ENCODE measurements at places on chromosomes 2 and 18.

- no peak for DNase-seq
Observed at GRCh38 chr2:173086518-173087213, 11.0 kb downstream of the MAP3K20 start.

- DNase-seq, result no peak
Observed at GRCh38 chr18:22159014-22159413, 10.4 kb upstream of the GATA6 start.

DNA sequence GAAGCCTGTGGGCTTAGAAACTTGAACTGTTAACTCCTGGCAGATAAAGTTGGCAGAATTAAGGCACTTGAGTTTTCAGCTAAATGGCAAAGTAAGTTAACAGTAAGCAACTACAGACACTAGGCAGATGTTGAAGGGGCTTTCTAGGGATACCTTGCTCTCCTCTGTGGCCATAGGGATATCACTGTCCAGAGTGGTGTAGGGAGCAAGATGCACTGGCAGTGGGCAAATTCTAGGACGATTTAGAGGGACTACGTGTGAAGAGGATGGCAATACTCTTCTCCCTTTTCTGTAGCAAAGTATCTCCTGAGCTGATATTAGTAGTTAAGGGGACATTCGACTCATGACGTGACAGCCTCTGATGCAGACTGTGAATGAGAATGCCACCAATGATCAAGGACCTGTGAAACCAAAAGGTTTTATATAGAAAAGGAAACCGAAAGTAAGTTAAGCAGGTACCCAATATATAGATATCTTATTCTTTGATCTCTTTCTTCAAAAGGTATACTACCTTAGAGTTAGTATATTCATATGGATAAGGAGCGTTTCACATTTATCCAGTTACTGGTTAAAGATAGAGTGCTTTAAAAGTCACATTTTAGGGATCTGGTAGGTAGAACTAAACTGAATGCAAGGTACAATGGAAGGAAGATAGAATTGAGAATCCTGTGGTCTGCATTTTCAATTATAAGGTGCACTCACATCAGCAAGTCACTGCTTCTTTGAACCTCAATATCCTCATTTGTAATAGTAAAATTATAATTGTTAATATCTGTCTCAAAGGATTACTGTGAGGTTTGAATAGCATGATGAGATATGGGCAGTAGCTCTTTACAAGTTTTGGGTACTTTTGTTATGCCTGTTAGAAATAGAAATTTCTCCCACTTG is 106.4 kb downstream of the KCNH7 start:
- DNase-seq, result no peak

GRCh38 chr2:84395820-84396219 is 63.3 kb downstream of the SUCLG1 start:
- DNase-seq, result no peak

DNA sequence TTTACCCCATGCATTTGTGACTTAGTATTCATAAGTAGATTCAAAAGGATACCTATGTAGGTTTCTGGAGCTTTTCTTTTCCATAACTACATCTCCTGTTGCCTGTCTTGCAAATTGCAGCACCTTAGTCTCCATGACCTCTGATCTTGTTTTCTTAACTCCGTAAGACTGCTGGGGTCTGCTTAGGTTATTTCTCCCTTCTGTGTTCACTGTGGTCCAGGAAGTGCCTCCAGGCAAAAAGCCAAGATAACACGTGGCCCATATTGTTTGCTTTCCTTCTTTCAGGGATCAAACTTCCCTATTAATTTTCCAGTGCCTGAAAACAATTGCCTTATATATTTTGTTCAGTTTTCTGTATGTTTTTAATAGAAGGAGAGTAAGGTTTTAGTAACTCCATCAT is 86.4 kb downstream of the GCA start:
- DNase-seq, result no peak

- DNase-seq, result no peak
Observed at GRCh38 chr2:129203331-129203730, 776.1 kb upstream of the RAB6C start.

- DNase-seq, result no peak
Observed at GRCh38 chr2:35365859-35366258, 989.7 kb upstream of the CRIM1 start.

Measured in glutamatergic neuron (in vitro differentiated cells).